ENCODE measurements at places on chromosomes 3 and 15.

DNA sequence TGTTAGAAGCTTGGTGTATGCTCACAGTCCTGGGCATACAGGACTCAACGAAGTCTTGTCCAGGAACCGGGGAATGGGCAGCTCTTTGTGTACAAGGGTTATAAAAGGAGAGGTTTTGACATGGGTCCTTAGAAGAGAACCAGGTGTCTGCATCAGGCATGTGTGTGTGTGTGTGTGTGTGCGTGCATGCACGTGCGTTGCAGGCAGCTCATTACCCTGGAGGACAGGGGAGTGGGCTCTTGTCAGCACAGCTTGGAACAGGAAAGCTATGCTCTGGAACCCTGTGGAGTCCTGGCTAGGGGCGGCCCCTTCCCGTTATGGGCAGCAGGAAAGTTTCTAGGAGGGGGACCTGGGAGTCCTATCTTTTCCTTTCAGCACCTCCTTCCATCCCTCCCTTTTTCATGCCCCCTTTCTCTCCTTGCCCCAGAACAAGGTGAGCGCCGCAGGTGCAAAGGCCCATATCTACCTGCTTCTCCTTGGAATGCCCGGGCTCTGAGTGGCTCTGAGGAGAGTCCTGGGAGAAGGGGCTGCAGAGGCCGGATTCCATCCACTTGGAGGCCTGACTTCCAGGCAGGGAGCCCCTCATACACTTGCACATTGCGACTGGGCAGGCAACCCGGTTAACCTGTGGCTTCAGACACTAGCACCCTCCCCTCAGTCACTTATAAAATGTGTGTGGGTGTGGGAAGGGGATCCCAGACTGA lies 33.9 kb upstream of the LCTL start:
- no peak for DNase-seq

DNA sequence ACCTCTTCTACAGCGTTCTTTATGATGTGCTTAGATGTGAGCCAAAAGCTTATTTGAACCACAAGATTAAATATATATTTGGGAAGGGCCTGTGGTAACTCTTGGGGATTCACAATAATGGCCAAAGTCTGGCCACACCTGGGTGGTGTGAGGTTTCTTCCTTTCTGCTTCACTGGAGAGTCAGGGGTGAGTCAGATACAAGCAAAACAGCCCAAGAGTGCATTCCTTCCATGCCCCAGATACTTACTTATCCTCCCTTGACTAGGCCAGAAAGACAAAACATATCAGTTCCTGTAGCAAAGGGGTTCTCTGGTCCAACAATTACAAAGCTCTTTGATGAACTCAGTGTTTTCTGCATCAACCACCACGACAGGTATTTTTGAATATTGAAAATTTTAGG lies 941 bp downstream of the ZBED2 start:
- no peak for DNase-seq

GRCh38 chr3:174540116-174540908 lies 318.8 kb upstream of the NAALADL2 start:
- DNase-seq = no peak

DNA sequence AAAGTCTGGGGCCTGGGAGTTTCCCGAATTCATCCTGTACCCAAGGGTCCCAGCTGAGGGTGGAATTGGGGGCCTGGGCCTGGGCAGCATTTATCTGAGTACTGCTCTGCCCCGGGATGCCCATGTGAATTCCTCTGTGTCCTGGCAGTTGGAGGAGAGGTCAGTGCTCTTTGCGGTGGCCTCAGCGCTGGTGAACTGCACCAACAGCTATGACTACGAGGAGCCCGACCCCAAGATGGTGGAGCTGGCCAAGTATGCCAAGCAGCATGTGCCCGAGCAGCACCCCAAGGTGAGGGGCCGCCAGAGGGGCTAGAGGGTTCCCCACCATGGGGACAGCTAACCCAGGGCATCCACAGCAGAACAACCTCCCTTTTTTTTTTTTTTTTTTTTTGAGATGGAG lies 6.2 kb upstream of the RCCD1 start:
- no peak for DNase-seq

GRCh38 chr3:116199063-116199462 lies 246.2 kb downstream of the LSAMP start:
- no peak for DNase-seq

GRCh38 chr3:72169561-72170472 lies 384.9 kb upstream of the PROK2 start:
- no peak for DNase-seq

GRCh38 chr3:18010001-18010400 lies 267.6 kb upstream of the TBC1D5 start:
- DNase-seq = no peak

DNA sequence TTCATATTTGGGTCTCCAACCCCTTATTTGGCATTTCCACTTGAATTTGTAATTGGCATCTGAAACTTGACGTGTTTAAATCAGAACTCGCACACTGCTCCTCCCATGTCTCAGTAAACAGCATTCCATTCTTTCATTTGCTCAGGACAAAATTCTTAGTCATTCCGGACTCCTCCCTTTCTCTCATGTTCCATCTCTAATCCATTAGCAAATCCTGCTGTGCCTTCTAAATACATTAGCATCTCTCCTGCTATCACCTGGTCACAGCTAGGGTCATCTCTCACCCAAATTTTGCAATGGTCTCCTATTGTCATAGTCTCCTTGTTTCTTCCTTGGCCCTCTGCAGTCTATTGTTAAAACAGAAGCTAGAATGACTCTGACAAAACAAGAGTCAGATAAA lies 119.9 kb upstream of the CADPS start:
- DNase-seq = no peak

DNA sequence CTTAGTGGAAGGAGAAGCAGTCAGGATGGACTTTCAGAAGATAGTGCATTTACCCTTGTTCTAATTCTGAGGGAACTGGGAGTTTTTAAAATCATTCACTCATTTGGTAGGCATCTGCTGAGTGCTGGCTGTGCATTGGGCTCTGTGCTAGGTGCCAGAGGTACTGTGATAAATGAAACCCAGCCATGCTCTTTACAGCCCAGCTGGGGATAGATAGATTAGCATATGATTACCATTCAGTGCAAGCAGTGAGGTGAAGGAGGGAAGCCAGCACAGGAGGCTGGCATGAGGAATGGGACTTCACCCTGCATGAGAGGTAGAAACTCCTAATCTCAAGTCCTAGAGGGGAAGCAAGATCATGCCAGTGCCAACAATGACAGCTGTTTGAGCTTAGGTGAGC lies 361.9 kb upstream of the TRIM42 start:
- no peak for DNase-seq

GRCh38 chr15:70792171-70792573 lies 28.8 kb upstream of the UACA start:
- no peak for DNase-seq

GRCh38 chr3:86771741-86772512 lies 219.0 kb downstream of the VGLL3 start:
- no peak for DNase-seq

GRCh38 chr15:52370010-52370409 lies 74.4 kb upstream of the MYO5C start:
- DNase-seq = no peak

DNA sequence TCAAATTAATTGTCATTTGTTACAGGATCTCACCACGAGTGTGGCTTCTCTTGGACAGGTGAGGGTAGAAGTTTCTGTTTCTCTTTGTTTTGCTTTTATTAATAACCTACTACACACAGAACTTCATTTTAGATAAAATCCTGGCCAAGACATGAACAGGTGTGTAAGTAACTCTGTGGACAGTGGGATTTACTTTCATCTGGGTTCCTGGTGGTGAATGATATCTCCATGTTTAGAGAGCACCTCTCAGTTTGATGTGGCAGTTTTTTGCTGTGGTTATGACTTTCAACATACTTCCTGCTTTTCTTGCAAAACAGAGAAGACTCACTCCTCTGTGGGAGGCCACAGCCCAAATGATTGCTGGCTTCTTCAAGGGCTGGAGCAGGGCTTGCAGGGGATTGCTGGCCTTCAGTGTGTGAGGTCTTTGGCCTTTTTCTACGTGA lies 71.1 kb upstream of the XCR1 start:
- DNase-seq = no peak

DNA sequence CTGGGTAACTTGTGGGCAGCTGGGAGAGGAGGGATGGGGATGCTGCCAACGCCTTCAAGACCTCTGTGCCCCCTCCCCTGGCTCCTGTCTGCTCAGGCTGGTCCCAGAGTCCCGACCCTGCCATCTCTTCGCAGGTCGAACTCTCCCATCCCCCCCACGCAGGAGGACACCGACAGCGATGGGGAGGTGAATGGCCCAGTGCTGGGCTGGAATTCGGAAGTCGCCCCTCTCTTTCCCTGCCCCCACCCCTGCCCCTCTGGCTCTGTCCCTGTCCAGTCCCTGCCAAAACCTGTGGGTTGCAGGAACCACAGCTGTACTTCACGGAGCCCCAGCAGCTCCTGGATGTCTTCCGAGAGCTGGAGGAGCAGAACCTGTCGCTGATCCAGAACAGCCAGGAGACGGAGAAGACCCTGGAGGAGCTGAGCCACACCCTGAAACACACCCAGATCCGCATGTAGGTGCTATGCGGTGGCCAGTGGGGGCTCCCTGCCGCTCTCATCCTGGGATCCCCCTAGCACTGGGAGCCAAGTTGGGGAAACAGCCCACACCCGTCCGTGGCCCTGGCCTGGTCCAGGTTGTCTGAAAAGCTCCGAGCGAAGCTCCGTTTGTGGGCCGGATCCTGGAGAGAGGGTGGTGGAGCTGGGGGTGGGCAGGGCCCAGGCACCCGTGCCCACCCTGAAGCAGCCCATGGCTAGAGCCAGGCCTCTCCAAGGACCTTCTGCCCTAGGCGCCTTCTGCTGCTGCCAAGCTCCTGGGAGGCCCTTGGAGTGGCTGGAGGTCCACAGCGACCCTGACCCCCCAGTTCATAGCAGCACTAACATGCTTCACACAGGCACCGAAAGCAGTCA lies 28.7 kb downstream of the CFAP100 start:
- no peak for DNase-seq

- DNase-seq = no peak
Measured at GRCh38 chr3:62873451-62873760, 1.8 kb downstream of the CADPS start.

- no peak for DNase-seq
Measured at GRCh38 chr3:184942735-184943134, 130.8 kb downstream of the VPS8 start.

GRCh38 chr3:71701251-71701762 lies 23.9 kb downstream of the EIF4E3 start:
- no peak for DNase-seq

GRCh38 chr3:77506384-77506783 lies 466.5 kb downstream of the ROBO2 start:
- no peak for DNase-seq

- DNase-seq = no peak
Measured at GRCh38 chr15:91320101-91320500, 220.0 kb downstream of the SV2B start.

Measured in stimulated activated CD8-positive, alpha-beta memory T cell treated with anti-CD3 and anti-CD28 coated beads, Interleukin-15, amount 100 ng/mL, for 4 hours (primary cell).